ENCODE measurements at places on chromosomes 6 and 20.
A peak's percentile ranks its signal among the peaks of the same experiment; 100 is the strongest.

DNA sequence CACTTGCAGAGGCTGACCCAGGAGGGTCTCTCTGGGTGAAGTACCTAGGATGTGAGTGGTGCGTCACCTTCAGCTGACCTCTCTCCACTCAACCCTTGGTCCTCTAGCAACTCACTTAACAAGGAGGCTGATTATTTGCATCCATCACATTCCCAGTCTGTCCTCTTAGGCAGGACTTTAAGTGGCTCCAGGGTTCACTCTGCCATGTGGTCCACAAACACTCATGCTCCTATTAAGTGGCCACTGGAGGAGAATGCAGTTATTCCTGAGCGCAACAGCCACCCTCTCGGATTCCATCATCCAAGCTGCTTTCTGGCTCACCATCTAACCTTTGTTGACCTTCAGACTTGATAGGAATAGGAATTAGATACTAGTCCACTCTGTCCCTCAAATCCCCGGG, 61.1 kb upstream of the SCAF8 start:
- no peak for DNase-seq

- DNase-seq: no peak
These were observed 121.7 kb downstream of the NKAIN2 start for GRCh38 chr6:123925350-123925749.

- DNase-seq: no peak
These were observed 49.9 kb downstream of the STK4 start for GRCh38 chr20:45016089-45016671.

- DNase-seq: no peak
These were observed 179.8 kb upstream of the RIMS1 start for GRCh38 chr6:71706523-71706922.

DNA sequence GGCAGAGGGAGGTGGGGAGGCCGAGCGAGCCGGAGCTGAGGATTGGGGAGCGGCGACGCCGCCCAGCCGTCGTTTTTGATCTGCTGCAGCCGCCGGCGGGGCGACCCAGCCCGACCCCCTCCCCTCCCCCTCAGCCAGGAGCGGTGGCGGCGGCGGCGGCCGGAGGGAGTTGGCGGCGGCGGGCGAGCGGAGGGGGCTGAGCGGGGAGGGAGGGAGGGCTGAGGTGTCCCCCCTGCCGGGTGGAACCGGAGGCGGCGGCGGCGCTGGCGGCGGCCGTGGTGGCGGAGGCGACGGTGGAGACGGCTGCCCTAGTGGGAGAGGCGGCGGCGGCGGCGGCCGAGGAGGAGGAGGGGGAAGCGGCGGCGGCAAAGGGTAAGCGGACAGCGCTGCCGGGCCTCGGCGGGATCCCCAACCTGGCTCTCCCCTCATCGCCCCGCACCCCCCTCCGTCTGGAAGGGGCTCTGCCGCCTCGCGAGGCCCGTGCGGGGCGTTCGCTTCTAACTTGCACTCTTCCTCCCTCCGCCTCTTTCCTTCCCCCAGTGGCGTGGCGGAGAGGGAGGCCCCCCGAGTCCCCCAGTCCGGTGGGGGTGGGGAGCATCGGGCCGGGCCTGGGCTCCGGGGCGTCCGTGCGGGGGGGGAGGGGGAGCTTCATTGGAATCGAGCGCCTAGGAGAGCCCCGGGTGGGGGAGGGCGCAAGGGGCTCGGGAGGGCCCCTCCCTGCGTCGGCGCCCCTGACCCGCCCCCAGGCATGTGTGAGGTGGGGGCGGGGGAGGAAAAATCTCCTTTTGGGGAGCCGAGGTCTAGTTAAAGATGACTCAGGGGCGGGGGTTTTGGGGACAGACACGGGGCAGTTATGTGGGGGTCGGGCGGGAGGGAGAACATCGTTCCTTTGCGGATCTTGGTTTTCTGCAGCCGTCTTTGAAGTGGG, at the start of gene TAB2:
TAB2 (plus strand) TSS at position 69 of the 928 bp plus-strand sequence. CDS start 52,286 bp downstream, outside the sequence.
- peak; percentile 83 for DNase-seq

Measured in activated naive CD4-positive, alpha-beta T cell treated with anti-CD3 and anti-CD28 coated beads, Interleukin-2, amount 50 U/mL, for 16 hours (primary cell).